ENCODE measurements at places on chromosomes 5 and 9.

GRCh38 chr5:122036326-122036725, 41.7 kb downstream of the LOX start:
- DNase-seq, result no peak

DNA sequence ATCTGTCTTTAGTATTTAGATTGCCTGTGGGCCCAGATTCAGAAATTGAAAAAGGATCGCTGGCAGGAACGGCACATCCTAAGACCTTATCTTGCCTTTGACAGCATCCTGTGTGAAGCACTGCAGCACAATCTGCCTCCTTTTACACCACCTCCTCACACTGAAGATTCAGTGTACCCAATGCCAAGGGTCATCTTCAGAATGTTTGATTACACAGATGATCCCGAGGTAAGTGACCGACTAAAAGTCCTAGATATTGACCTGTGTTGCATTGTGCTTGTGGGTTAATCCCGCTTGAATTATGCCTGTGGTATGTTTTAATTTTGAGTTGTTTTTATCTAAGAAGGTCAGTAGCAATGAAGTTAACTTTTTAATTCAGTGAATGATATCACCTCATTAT, 14.4 kb downstream of the NCBP1 start:
- DNase-seq, result no peak

GRCh38 chr5:149852641-149853330, 91.8 kb downstream of the PDE6A start:
- no peak for DNase-seq

GRCh38 chr5:148455185-148455584, 71.4 kb downstream of the FBXO38 start:
- peak; percentile 54 for DNase-seq

- DNase-seq, result no peak
These were observed 186.3 kb downstream of the NR3C1 start for GRCh38 chr5:143217065-143217803.

DNA sequence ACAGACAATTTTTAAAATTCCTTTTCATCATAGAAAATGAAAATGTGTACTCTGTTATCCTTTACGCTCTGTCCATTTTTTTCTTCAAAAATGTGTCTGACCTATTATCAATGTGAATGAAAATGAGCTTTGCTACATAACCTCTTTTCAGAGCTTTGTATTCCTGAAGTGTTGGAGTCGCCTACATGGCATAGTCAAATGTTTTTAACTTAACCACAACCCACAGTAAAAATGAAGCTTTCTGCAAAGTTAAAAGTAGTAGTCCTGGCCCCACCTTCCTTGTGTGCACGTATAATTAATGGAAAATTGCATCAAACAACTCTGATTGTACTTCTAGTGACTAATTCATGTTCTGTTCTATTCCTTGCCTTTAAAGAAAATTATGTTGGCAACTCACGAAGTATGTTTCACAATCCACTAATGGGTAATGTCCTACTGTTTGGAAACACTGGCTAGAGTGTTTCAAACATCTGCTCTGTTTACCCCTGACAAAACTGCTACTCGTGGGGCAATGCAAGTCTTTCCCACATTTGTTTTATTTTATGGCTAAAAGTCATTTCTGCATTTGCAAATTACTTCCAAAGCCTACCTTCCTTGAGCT, 18.6 kb upstream of the PSAT1 start:
- DNase-seq, result no peak

- no peak for DNase-seq
These were observed 51.6 kb upstream of the LIFR start for GRCh38 chr5:38607930-38608564.

DNA sequence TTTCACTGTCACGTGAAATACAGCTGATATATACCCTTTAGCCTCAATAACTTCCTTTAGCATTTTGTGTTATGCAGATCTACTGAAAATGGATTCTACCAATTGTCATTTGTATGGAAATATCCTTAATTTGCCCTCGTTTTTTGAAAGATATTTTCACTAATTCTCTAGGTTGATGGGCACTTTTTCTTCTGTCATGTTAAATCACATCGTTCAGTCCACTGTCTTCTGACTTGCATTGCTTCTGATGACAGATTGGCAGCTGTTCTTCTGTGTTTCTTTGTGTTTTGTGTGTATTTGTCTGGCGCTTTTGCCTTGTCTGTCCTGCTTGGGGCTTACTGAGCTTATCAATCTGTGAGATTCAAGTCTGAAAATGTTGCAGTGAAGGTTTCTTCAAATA, 9.7 kb upstream of the CLPTM1L start:
- no peak for DNase-seq

- no peak for DNase-seq
These were observed 6.1 kb upstream of the DMRT3 start for GRCh38 chr9:970151-970996.

- DNase-seq, result no peak
These were observed 16.2 kb downstream of the FAM169A start for GRCh38 chr5:74850030-74850429.

- DNase-seq, result no peak
These were observed 13.6 kb downstream of the LRRC8A start for GRCh38 chr9:128895556-128895955.

- peak; percentile 16 for DNase-seq
These were observed 560.2 kb upstream of the CDH9 start for GRCh38 chr5:27598576-27598975.

GRCh38 chr9:93496285-93496684, 42.9 kb upstream of the FAM120AOS start:
- DNase-seq, result no peak

DNA sequence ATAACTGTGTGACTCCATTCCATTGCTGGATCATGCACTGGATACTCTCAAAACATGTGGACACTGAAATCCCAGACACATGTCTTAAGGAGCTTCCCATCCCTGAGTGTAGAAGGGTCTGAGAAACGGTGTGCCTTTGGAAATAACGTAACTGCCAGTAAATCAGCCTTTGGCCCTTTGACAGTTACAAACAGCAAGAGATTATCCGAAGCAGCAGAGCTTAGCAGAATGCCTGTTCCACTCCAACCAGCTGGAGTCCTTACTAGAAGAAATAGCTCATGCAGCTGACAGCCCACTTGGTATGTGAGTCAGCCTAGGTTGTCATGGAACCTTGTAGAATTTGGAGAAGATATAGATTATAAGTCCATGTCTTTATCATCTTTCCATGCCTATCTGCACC, 7.0 kb downstream of the TMEM252 start:
- no peak for DNase-seq

GRCh38 chr5:150103678-150104549, 17.6 kb upstream of the CSF1R start:
- no peak for DNase-seq

DNA sequence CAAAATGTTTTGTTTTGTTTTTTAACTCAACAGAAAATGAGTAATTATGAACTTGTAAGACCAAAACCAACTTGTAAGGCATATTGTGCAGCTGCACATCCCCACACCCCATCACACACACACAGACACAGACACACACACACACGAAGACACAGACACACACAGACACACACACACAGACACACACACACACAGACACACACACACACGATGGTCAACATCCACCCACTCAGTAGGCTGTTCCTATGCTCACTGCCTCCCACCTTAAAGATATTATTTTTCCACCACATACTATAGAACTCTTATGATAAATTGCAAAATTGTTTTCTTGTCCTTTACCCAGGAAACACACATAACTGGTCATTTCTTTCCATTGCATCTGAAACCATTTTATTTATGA, 6.2 kb downstream of the SHC3 start:
- DNase-seq, result no peak

GRCh38 chr5:171624396-171624795, 161.2 kb upstream of the SMIM23 start:
- no peak for DNase-seq

GRCh38 chr9:118686959-118687358, 682.3 kb downstream of the BRINP1 start:
- DNase-seq, result no peak

GRCh38 chr5:154673506-154673905, 81.7 kb upstream of the LARP1 start:
- DNase-seq, result no peak

GRCh38 chr5:127163750-127164149, 90.4 kb upstream of the C5orf63 start:
- DNase-seq, result no peak

- DNase-seq, result no peak
These were observed 99.4 kb downstream of the MTREX start for GRCh38 chr5:55407059-55407684.

DNA sequence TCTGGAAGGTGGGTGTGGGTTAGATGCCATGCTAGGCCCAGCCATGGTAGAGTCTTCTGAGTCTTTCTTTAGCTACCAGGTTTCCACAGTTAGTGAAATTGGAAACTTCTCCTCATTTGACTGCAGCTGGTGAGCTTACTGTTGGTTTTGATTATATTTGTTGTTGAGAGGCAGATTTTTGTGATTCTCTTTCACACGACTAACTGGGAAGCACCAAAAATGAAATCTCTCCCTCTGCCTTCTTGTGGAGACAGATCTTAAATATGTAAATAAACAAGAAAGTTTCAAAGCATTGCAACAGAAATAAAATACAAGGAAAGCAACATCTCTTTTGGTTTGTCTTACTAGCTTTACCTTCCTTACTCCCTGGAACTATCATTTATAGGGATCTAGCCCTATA, 122.2 kb downstream of the CEMIP2 start:
- DNase-seq, result no peak

GRCh38 chr9:1024112-1024511, 26.0 kb upstream of the DMRT2 start:
- no peak for DNase-seq

- no peak for DNase-seq
These were observed 44.6 kb downstream of the CXXC5 start for GRCh38 chr5:139692679-139693308.

GRCh38 chr5:62593331-62593730, 14.7 kb downstream of the LRRC70 start:
- no peak for DNase-seq

DNA sequence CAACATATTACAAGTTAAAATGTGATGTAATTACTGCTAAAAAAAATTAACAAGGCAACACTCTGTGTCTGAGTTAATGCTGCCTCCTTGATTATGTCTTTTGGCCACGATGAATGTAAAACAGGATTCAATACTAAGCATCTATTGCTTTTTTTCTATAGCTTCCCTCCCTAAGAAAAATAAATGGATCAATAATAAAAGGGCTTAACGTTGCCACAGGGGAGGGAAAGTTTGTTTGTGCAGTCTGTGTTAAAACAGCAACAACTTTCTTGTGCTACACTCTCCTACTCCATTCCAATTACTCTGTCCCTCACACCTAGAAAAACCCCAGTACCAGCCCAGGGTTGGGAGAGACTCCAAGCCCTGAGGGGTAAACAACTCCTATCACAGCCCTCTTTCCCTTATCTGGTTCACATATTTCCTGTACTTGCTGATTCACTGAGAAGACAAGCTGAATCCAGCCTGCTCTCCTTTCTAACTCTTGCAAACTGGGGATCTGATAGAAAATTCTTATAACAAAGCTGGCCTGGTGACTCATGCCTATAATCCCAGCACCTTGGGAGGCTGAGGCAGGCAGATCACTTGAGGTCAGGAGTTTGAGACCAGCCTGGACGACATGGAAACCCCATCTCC, 44.8 kb downstream of the PTPN3 start:
- no peak for DNase-seq

- no peak for DNase-seq
These were observed 134.0 kb downstream of the IRX1 start for GRCh38 chr5:3729631-3730030.

GRCh38 chr9:76246680-76247079, 147.5 kb downstream of the RFK start:
- no peak for DNase-seq
